ENCODE measurements at places on chromosomes 12 and 14.

- DNase-seq = no peak
Measured at GRCh38 chr12:64086946-64087345, 135.2 kb downstream of the KICS2 start.

GRCh38 chr12:71158361-71158882, 623 bp upstream of the TSPAN8 start:
- no peak for DNase-seq

DNA sequence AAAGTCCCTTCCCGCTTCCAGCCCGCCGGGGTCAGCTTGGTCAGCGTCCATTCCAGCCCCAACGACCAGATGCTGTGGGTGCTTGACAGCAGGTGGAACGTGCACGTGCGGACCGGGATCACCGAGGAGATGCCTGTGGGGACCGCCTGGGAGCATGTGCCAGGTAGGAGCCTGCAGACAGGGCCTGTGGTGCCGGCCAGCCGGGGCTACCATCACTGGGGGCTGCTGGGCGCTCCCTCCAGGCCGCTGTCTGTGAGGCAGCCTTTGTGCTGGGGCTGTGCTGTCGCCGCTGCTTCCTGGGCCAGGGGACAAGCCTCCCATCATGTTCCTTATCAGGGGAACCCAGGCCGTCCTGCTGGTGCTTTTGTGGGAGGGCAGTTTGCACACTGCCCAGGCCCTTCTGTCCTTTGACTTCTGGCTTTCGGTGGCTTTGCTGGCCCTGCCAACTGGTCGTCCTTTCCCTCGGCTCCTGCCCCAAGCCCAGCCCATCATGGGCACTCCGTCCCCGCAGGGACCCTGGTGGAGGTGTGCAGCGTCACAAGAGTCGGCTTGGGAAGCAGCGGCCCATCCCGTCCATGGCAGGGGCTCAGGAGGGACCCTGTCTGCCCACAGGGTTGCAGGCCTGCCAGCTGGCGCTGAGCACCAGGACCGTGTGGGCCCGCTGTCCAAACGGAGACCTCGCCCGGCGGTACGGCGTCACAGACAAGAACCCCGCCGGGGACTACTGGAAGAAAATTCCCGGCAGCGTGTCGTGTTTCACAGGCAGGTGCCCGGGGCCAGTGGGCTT, 12.4 kb downstream of the ANKRD9 start:
- DNase-seq = peak; percentile 76

GRCh38 chr12:90085494-90086274, 377.0 kb upstream of the ATP2B1 start:
- no peak for DNase-seq

GRCh38 chr14:64220056-64220455, 74.1 kb downstream of the ESR2 start:
- no peak for DNase-seq

DNA sequence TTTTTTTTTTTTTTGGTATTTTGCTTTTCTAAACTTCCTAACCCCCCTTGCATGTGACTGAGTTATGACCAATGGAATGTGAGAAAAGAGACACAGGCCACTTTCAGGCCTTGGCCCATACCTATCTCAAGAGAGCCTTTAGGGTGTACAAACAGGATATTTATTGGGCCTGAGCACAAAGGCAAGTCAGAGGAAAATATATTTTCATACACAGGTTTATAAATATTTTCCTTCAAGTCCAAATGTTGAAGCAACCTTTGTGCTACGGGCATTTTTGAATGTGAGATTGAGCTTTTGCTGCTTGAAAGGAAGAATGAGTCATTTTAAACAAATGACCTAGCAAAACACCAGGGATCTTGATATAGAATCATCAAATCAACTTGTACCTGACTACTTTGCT, 228.6 kb upstream of the E2F7 start:
- no peak for DNase-seq

- DNase-seq = no peak
Measured at GRCh38 chr14:102103062-102103695, 16.3 kb upstream of the HSP90AA1 start.
